ENCODE measurements at places on chromosomes 1 and 21.
A peak's percentile ranks its signal among the peaks of the same experiment; 100 is the strongest.

DNA sequence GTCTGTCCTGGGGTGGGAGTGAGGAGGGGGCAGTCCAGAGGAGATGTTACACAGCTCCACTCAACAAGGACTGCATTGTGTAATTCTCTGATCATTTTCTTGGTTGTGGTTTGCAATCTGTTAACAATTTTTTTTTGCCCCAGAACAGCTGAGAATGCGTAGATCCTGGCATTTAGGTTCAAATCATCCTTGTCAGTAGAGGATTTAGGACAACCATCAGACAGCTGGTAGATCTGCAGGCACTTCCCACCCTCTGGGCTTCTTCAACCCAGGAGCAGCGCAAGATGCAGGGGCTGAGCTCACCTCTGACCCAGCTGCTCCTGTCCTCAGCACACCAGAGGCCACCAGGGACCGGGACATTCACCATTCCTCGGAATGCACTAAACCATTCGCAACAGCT, 13.5 kb downstream of the BCAR3 start:
- no peak overlapping the region for H3K4me3 ChIP-seq
- H3K27me3 ChIP-seq: peaks cover 11% of the 10 kb centered on the region
- H3K36me3 ChIP-seq: no peaks in the 10 kb centered on the region
- H3K27ac ChIP-seq: no peak overlapping the region

GRCh38 chr1:147215540-147215916, 9.6 kb downstream of the FMO5 start:
- H3K4me1 ChIP-seq: peaks cover 5% of the 10 kb centered on the region
- H3K27me3 ChIP-seq: no peaks in the 10 kb centered on the region
- no peak overlapping the region for H3K4me3 ChIP-seq
- H3K36me3 ChIP-seq: no peaks in the 10 kb centered on the region
- no peak for DNase-seq
- no peak overlapping the region for H3K27ac ChIP-seq

DNA sequence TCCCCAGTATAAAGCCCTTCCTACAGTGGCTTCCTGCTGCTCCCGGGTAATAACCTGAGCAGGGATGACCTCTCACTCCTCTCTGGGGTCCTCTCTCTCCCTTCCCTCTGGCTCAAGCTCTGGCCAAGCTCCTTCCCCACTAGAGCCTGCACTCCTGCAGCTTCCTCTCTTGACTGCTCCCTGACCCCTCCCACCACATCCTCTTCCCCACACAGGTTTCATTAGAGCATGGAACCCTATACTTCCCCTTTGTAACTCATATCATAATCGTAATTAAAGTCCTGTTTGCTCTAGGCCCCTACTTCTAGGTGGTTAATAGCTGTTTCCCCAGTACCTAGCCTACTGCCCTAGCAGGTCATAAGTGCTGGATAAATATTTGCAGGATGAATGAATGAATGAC, 146.2 kb downstream of the C1orf21 start:
- no peak for DNase-seq
- H3K4me1 ChIP-seq: no peaks in the 10 kb centered on the region
- peaks cover 2% of the 10 kb centered on the region for H3K36me3 ChIP-seq
- no peak overlapping the region for H3K27ac ChIP-seq
- H3K27me3 ChIP-seq: peaks cover 10% of the 10 kb centered on the region

GRCh38 chr1:208036918-208037766, 126.2 kb upstream of the CD34 start:
- no peak overlapping the region for H3K27ac ChIP-seq
- H3K27me3 ChIP-seq: no peaks in the 10 kb centered on the region
- no peaks in the 10 kb centered on the region for H3K36me3 ChIP-seq
- H3K4me3 ChIP-seq: no peak overlapping the region

DNA sequence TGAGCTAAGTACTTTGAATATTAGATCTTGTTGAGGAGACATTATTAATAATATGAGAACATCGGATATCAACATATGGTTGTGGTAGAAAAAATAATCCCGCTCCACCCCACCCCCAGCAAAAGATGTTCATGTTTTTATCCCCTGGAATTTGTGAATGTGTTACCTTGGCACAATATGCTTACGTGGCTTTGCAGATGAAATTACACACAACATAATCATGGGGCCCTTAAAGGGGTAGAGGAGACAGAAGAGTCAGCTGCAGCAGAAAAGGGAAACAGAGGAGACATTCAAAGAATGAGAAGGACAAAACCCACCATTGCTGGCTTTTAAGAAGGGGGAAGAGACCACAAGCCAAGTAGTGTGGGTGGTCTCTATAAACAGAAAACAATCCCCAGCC, 104.1 kb downstream of the SEC16B start:
- no peak overlapping the region for H3K4me3 ChIP-seq
- no peaks in the 10 kb centered on the region for H3K27me3 ChIP-seq
- H3K36me3 ChIP-seq: no peaks in the 10 kb centered on the region
- no peaks in the 10 kb centered on the region for H3K4me1 ChIP-seq
- H3K27ac ChIP-seq: no peak overlapping the region
- no peak for DNase-seq

DNA sequence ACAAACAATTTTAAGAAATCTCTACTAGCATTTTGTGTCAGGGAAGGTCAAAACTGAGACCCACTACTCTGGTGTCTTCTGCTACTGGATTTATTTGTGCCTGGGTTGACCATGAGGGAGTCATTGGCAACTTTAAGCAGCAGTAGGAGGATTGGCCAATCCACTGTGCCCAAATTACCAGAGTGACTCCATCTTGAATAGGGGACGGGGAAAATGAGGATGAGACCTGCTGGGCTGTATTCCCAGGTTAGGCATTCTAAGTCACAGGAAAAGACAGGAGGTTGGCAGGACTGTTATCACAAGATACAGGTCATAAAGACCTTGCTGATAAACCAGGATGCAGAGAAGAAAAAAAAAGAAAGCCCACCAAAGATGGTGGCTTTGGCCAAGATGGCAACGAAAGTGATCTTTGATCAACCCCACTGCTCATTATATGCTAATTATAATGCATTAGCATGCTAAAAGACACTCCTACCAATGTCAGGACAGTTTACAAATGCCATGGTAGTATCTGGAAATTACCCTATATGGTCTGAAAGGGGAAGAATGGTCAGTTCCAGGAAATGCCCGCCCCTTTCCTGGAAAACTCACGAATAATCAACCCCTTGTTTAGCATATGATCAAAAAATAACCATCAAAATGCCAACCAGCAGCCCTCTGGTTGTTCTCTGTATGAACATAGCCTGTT, 200.9 kb downstream of the LTN1 start:
- H3K27me3 ChIP-seq: no peaks in the 10 kb centered on the region
- H3K4me1 ChIP-seq: no peaks in the 10 kb centered on the region
- no peak overlapping the region for H3K27ac ChIP-seq
- DNase-seq: no peak
- no peaks in the 10 kb centered on the region for H3K36me3 ChIP-seq

DNA sequence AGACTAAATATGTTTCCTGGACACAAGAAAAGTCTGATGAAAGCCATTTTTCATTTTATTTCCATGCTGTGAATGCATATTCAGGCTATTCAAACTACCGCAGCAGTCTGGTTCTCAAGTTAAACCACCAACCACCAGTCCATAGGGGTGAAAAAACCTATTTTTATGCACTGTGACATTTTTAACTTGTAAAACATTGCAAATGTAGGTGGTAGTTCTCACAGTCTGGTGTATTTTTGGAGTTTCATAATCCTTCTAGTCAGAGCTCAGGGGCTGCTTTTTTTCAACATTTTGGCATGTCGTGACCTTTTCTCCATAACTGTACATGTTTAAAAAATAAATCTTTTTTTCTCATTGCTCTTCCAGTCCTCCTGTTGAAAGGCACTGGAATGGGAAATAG, 907.6 kb upstream of the ADGRL2 start:
- H3K27me3 ChIP-seq: no peaks in the 10 kb centered on the region
- no peak for DNase-seq
- no peak overlapping the region for H3K4me3 ChIP-seq
- H3K4me1 ChIP-seq: no peaks in the 10 kb centered on the region

GRCh38 chr1:41712695-41713094, 206.0 kb downstream of the HIVEP3 start:
- H3K27me3 ChIP-seq: no peaks in the 10 kb centered on the region
- no peak overlapping the region for H3K27ac ChIP-seq
- H3K4me3 ChIP-seq: no peak overlapping the region
- no peaks in the 10 kb centered on the region for H3K36me3 ChIP-seq

DNA sequence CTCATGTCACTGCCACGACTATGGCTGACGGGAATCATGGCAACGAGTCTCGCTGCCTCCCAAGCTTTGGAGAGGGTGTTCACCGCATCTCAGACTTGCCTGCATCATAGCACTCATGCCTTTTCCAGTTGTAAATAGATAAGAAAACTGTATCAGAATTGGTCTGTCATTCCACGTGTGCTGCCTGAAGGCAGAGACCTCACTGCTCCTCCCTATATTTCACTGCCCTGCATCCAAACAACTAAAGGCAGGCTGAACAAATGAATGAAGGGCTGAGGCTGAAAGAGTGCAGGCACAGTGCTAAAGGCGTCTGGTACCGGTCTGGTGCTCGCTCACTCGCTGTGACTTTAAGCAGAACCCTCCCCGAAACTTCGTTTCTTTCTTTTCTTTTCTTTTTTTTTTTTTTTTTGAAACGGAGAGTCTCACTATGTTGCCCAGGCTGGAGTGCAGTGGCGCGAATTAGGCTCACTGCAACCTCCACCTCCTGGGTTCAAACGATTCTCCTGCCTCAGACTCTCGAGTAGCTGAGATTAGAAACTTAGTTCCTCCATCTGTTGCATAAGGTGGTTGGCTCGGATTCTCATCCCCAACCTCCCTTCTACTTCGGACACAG, 542 bp downstream of the EIF2B3 start:
- peak overlapping the region; percentile 94 for H3K27ac ChIP-seq
- H3K27me3 ChIP-seq: no peaks in the 10 kb centered on the region

- peaks cover 11% of the 10 kb centered on the region for H3K36me3 ChIP-seq
- peaks cover 56% of the 10 kb centered on the region for H3K4me1 ChIP-seq
- no peaks in the 10 kb centered on the region for H3K27me3 ChIP-seq
- DNase-seq: no peak
- no peak overlapping the region for H3K27ac ChIP-seq
- no peak overlapping the region for H3K4me3 ChIP-seq
These were observed 5.4 kb upstream of the LRRC40 start for GRCh38 chr1:70210820-70211219.

- peaks cover 52% of the 10 kb centered on the region for H3K4me1 ChIP-seq
- peak overlapping the region; percentile 66 for H3K27ac ChIP-seq
- no peaks in the 10 kb centered on the region for H3K27me3 ChIP-seq
- no peak for DNase-seq
These were observed 79.5 kb downstream of the STUM start for GRCh38 chr1:226627924-226628611.

DNA sequence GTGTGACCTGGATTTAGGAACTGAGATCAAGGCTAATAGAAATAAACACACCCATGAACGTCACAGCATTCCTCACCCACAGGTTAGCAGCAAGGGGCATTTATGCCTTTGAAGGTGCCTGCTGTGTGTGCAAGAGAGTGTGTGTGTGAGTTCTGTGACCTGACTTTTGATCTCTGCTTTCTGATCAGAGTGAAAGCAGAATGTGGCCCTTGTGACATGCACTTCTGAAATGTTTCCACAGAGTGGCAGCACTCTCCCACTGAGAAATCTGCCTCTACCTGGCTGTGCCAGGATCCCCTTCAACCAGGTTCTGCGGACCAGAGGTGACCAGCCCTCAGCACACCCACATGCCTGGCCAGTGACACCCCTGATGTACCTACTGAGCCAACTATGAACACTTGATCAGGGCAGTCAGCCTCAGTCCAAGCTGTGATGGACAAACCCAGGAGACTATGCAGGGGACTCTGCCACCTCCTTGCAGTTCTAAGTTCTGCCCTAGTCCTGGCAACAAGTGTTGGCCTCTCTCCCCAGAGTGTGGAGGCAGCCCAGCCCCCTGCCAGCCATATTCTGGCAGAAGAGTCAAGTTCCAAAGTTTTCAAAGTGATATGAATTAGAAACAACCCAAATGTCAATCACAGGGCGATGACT, 41.0 kb downstream of the RXRG start:
- no peak overlapping the region for H3K27ac ChIP-seq
- H3K4me1 ChIP-seq: peaks cover 5% of the 10 kb centered on the region
- no peak overlapping the region for H3K4me3 ChIP-seq

DNA sequence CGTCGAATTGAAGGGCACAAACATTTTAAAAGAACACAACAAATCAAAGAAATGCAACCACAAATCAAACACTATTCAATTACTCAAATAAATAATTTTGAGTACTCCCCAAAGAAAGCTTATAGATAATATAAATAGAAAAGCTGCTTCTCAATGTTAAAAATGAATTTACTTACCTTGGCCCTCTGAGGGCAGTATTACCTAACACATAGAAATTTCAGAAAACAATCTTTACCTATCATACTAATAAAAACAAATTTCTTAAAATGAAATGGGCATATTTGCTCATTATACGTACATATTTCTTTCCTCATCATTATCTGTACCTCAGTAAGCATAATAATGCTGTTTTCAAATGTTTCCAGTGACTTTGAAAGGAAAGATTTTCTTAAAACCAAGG, 141.8 kb downstream of the AKT3 start:
- H3K4me1 ChIP-seq: peaks cover 14% of the 10 kb centered on the region
- no peaks in the 10 kb centered on the region for H3K27me3 ChIP-seq
- H3K36me3 ChIP-seq: no peaks in the 10 kb centered on the region
- no peak overlapping the region for H3K27ac ChIP-seq
- no peak for DNase-seq

GRCh38 chr21:41432562-41433460, 6.8 kb downstream of the MX1 start:
- no peak overlapping the region for H3K27ac ChIP-seq
- H3K4me3 ChIP-seq: no peak overlapping the region
- peaks cover 26% of the 10 kb centered on the region for H3K36me3 ChIP-seq
- no peak for DNase-seq
- no peaks in the 10 kb centered on the region for H3K27me3 ChIP-seq

DNA sequence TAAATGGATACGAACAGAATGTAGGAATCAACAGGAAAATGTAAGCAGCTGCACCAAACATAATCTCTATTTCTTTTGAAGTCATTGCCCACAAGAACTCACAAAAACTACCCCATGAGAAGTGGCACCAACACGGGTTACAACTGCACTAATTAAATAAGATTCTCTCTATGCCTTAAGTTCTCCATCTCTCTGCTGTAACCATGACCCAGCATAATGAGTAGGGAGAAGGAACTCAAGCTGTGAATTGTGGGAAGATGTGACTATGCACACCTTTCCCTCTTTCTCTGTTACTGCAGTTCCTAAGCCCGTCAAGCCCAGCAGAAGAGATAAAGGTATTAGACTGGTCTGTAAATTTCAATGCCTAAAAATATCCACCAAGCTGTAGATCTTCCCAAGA, 614.0 kb downstream of the USP25 start:
- no peak overlapping the region for H3K4me3 ChIP-seq
- H3K36me3 ChIP-seq: no peaks in the 10 kb centered on the region
- H3K27me3 ChIP-seq: no peaks in the 10 kb centered on the region

DNA sequence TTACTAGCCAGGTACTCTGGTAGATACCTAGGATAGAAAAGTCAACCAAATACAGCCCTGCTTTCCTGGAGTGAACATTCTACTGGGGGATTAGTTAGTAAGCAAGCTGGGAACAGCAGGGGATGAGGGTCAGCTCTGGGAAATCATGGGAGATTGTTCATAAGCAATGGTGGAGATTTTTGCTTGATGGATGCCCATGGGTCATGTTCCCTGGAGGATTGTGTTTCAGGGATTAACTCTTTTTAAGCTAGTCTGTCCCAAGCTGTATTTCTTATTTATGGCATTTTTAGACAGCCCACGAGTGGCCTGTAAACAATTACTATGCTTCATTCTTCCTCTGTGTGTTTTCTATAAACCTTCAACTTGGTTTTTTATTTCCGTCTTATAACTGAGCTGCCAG, 18.9 kb downstream of the CACHD1 start:
- peaks cover 14% of the 10 kb centered on the region for H3K4me1 ChIP-seq
- no peak for DNase-seq
- H3K27ac ChIP-seq: no peak overlapping the region
- H3K27me3 ChIP-seq: peaks cover 3% of the 10 kb centered on the region
- H3K36me3 ChIP-seq: no peaks in the 10 kb centered on the region
- no peak overlapping the region for H3K4me3 ChIP-seq
